Sciatic nerve (tissue), 2 donors: ENCODE measurements at places on chromosomes 2 and 18. TPM values are rescaled to one million over a fixed set of nuclear protein-coding genes. Genes with fewer than 3 reads are reported as not detected.

Gene C1QL2
- not detected for total RNA-seq

Gene TLX2
- total RNA-seq: not detected

Gene UCN
- total RNA-seq: 2.4 TPM

Gene HNMT
- total RNA-seq: 37.8 TPM

Gene CDH7
- 33.5 TPM for total RNA-seq

Gene CPLX4
- not detected for total RNA-seq

Gene GRB14
- total RNA-seq: 20.2 TPM

Gene FASTKD2
- total RNA-seq: 23.1 TPM

Gene SH2D6
- 0.40 TPM for total RNA-seq

Gene STEAP3
- total RNA-seq: 9.1 TPM

Gene CREG2
- total RNA-seq: not detected

Gene BABAM2
- 38.2 TPM for total RNA-seq

Gene TMEM200C
- 0.94 TPM for total RNA-seq

Gene OST4
- 198 TPM for total RNA-seq

Gene ALK
- total RNA-seq: 0.18 TPM

Gene IGFBP5
- 316 TPM for total RNA-seq

Gene EFR3B
- total RNA-seq: 13.2 TPM

Gene ARHGAP25
- total RNA-seq: 21.6 TPM

Gene EPB41L3
- 73.1 TPM for total RNA-seq

Gene CFAP65
- 0.18 TPM for total RNA-seq

Gene RUFY4
- total RNA-seq: 0.36 TPM

Gene SRSF7
- 121 TPM for total RNA-seq

Gene RTP5
- total RNA-seq: not detected

Gene ALPP
- total RNA-seq: not detected

Gene RGPD4
- 0.40 TPM for total RNA-seq

Gene SIX3
- total RNA-seq: not detected

Gene CABYR
- 1.5 TPM for total RNA-seq

Gene GAL3ST2
- not detected for total RNA-seq
